ENCODE measurements at places on chromosomes 16 and 17.

GRCh38 chr17:35969558-35970380 lies 11.5 kb downstream of the CCL16 start:
- no peak for DNase-seq

GRCh38 chr16:4273858-4274311 lies 1.1 kb upstream of the TFAP4 start:
- no peak for DNase-seq

DNA sequence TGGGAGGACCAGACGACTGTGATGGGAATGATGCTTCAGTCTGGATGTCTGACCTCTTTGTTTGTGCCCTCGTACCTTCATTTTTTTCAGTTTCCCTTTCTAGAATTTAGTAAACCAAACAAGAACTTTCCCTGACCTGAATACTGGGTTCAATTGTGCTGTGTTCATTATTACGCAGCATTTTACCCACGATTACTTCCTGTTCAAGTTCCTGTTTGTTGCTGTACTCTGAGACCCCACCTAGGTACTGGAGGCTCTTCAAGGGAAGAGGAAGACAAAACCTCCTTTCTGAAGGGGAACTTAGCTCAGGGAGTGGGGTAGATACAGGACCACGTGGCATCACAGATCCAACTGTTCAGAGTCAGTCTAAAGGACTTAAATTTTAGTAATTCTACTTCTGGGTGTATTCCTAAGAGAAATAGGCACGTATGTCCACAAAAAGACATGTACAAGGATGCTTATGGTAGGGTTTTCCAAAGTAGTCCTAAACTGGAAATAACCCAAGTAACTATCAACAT lies 9.2 kb upstream of the PRKCB start:
- DNase-seq, result peak; percentile 62

DNA sequence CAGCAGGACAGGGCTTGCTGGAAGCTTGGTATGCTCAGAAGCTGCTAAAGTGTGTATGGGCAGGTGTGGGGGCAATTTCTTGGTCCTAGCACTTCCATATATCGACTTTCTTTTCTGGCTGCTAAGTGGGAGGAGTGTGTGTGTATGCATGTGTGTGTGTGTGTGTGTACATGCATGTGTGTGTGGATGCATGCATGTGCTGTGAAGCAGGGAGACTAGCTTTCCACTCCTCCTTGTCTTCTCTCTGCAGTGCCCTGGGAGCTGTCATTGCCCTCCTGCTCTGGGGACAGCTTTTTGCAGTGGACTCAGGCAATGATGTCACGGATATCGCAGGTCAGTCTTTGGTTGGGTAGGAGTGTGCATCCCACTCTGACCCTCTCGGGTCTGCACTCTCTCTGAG lies 1.6 kb downstream of the HP start:
- no peak for DNase-seq

DNA sequence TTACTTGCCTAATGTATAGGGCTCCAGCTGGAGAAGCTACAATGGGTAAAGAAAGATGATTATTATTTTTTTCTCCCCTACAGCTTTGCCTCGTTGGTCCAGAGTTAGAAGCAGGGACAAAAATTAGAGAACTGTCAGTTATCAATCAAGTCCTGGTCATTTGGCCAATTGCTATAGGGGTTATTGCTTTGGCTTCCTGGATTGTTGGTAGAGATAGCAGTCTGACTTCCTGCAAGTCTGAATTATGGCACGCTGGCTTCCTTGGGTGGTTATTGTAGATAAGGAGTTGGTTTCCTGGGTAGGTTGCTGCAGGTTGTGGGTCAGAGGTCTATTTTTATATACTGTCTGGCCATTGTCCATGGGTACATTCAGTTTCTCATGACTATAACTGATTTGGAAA lies 84.7 kb upstream of the ELAC2 start:
- DNase-seq, result no peak

GRCh38 chr17:74599023-74599399 lies 6.9 kb upstream of the CD300LD start:
- no peak for DNase-seq

- DNase-seq, result no peak
Observed at GRCh38 chr16:1770328-1771187, 785 bp downstream of the NME3 start.

DNA sequence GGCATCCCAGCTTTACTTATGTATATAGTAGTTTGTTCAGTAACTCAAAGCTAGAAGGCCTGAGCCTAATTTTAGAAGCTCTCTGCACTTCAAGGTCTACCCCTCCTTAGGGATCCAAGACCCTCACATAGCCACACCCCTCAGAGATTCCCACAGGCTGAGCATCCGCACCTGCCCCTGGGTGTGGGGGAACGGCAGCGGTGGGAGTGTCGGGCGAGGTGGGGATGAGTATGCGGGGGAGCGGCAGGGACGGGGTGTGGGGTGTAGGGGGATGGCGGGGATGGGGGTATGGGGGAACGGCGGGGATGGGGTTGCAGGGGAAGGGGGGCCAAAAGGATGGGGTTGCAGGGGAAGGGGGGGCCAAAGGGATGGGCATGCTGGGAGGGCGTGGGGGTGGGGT lies 24.9 kb upstream of the BEAN1 start:
- DNase-seq, result no peak

- no peak for DNase-seq
Observed at GRCh38 chr17:50659179-50659578, 24.5 kb downstream of the ABCC3 start.

DNA sequence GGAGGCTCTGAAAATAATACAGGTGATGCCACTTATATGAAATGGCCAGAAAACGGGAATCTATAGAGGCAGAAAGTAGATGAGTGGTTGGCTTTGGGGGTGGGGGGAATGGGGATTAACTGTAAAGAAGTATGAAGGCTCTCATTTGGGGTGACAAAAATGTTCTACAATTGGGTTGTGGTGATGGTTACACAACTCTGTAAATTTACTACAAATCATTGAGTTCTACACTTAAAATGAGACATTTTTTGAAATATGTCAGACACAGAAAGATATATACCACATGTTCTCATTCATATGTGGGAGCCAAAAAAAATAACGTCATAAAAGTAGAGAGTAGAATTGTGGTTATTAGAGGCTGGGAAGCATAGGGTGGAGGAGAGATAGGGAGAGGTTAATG lies 25.7 kb downstream of the ARHGAP17 start:
- DNase-seq, result no peak

GRCh38 chr17:67441896-67442219 lies 64.8 kb downstream of the PITPNC1 start:
- DNase-seq, result no peak

DNA sequence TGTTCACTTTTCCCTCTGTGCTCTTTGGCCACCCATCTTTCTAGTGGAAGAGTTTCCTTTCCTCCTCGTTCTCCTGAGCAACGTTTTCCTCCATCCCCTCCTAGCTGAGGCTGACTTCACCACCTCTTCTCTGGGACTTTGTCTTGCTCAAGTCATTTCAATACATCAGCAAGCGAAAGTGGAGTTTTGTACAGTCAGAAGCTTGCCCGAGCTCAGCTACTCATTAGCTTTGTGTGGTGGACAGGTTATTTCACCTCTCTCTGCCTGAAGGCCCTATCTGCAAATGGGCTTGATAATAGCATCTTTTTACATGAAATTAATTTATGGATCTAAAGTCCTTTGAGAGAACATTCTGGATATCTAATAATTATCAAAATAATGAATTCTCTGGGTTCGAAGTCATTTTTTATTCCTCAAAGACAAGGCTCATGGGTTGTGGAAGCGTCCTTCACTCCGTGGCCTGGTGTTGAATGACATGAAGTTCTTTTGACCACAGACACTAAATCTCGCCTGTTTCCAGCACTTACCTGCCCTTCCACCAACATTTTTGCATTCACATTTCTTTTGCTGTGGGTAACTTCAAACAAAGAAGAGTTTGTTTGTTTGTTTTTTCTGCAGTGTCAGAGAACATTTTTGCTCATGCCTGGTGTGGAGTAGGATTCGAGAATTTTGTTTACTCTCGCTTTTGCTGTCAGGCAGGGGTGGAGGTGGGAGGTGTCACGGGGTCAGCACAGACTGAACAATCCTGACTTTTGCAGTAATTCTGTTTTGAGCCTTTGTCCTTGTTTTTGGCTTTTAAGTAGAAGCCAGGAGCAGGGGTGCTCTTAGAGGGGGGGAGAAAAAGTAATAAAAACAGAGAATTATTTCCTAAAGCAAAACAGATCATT lies 155.0 kb upstream of the CACNG5 start:
- no peak for DNase-seq

GRCh38 chr16:77273-77806 lies 685 bp upstream of the MPG start:
- DNase-seq, result no peak

- no peak for DNase-seq
Observed at GRCh38 chr16:56734429-56734828, 4.5 kb downstream of the NUP93 start.

GRCh38 chr17:55524440-55525220 lies 13.4 kb upstream of the SMIM36 start:
- no peak for DNase-seq

DNA sequence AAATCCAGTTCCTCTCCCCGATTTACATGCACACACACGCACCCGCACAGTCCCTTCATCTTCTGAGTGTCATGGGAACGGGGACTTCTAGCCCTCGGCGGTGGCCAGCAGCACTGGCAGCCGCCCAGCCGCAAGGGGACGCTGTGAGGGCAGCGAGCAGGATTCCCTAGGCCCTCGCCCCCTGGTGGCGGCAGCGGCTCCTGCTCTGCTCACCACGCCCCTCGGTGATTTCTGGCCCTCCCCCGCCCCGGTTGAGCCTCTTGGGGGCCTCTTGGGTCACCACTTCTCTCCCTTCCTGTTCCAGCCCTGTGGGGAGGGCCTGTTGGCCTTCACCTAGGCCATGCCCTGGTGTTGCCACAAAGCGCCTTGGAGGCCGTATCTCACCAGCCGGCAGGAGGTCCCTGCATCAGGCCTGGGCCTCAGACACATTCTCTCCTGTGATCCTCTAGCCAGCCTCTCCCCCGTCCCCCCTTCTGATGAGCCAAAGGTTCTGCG lies 75.2 kb upstream of the KSR1 start:
- no peak for DNase-seq

DNA sequence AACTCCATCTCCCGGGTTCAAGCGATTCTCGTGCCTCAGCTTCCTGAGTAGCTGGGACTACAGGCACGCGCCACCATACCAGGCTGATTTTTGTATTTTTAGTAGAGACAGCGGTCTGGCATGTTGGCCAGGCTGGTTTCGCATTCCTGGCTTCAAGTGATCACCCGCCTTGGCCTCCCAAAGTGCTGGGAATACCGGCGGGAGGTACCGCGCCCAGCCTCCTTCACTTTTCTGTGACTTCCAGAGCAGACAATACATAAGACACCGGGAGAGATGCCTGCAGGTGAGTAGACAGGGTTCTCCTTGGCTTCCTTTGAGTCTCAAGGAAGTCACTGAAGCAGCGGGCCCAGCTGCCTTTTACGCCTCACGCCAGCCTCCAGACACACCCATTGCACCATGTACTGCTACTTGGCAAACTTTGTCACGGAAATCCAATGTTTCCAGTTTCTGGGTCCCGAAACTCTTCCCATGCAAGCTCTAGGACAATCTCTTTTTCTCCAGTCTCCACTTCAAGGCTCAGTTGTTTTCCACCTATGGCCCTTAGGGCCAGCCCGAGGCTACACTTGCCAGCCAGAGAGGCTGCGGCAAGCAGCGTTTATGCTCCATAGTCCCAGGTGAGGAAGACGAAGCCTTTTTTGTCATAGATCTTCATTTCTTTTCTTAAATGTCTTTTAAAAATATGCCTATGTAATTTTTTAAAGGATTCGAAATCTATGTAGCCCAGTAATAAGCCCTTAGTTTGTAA lies 886 bp upstream of the OR1F1 start:
- no peak for DNase-seq

- no peak for DNase-seq
Observed at GRCh38 chr17:42274253-42274542, 2.0 kb downstream of the STAT5B start.

- DNase-seq, result no peak
Observed at GRCh38 chr16:84557504-84557903, 53.0 kb upstream of the MEAK7 start.

DNA sequence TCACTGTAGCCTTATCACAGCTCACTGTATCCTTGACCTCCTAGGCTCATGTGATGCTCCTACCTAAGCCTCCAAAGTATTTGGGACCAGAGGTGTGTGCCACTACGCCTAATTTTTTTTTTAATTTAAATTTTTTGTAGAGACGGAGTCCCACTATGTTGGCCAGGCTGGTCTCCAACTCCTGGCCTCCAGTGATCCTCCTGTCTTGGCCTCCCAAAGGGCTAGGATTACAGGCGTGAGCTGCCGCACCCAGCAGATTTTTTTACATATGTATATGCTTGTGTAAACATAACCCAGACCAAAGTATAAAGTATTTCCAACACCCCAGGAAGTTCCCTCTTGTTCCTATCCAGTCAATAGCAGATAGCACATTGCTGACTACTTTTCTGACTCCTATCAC lies 1.7 kb upstream of the PGP start:
- no peak for DNase-seq

- no peak for DNase-seq
Observed at GRCh38 chr17:37527249-37527851, 37.7 kb downstream of the DUSP14 start.

DNA sequence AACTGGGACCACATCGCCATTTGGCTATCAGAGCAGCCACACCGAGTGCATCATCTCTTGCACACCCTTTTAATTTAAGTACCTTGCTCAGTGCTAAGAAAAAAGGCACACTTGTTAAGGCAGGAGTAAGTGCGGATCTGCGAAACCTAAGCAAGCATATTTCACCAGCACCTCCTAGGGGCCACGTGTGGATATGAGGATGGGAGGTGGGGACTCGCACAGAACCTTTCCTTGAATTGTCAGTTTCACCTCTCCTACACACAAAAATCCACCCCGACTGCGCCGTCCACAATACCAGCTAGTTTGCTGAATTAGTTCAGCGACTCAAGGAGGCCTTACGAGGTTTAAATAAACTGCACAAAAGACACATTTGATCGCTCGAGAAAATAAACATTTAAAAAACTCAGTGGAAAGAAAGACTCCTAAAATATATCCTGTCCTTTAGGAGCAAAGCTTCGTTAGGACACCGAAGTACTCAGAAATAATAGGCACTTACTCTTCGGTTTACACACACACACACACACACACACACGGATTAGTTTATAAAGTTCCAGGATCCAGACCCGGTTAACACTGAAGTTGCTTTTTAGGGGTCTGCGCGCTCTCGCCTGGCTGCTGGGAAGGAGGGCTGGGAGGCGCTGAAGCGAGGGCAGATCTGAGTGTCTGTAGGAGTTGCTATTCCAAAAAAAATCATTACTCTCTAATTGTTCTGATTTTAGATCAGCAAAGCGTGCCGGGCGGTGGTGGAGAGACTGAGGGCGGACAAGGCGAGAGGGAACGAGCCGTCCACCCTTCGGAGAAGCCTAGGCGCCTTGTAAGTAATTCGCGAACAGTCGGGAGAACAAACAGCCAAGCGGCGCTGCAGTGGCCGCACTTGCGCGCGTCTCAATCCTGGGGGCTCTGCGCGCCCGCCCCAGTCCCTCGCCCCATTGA lies 1.0 kb upstream of the KCNJ2 start:
- DNase-seq, result no peak

- DNase-seq, result no peak
Observed at GRCh38 chr17:9174312-9174711, 153.0 kb downstream of the NTN1 start.

Data from SIG-M5 (cell line).